Hepatic stellate cell (primary cell): ENCODE measurements at places on chromosomes 12 and 14.

- no peak for DNase-seq
Measured at GRCh38 chr14:93510056-93510455, 79.3 kb downstream of the UNC79 start.

- no peak for DNase-seq
Measured at GRCh38 chr12:6620137-6620884, 13.1 kb upstream of the CHD4 start.

- no peak for DNase-seq
Measured at GRCh38 chr12:27861428-27862167, 81.6 kb upstream of the MANSC4 start.

GRCh38 chr14:100275214-100275613 lies 31.0 kb downstream of the SLC25A29 start:
- no peak for DNase-seq

DNA sequence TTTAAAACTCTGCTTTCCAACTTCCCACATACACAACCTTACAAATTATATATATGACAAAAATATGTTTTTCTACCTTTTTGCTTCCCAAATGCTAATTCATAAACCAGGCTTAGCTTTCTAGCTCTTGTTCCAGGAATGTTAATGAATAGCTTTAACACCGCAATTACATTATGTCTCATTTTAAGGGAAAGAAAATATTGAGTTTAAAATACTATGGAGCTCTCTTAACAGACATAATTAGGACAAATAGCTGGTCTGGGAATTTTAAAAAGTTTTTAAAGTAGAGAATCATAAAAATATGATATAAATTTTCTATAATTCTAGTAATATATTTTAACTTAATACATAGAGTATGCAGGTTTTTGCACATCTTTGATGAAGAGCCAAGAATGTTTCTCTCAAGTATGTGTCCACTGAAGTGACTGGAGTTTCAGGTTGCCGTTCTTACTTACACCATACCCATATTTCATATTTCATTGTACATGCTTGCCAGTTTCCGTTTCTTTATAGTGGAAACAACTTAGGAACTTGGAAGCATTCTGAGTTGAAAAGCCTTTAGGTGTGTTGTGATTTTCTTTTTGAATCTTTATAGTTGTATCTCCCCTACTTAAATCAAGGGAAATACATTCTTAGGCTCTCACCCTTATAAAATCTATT lies 90.6 kb upstream of the SLCO1C1 start:
- DNase-seq, result no peak

- DNase-seq, result no peak
Measured at GRCh38 chr12:31560516-31560915, 30.4 kb downstream of the DENND5B start.

DNA sequence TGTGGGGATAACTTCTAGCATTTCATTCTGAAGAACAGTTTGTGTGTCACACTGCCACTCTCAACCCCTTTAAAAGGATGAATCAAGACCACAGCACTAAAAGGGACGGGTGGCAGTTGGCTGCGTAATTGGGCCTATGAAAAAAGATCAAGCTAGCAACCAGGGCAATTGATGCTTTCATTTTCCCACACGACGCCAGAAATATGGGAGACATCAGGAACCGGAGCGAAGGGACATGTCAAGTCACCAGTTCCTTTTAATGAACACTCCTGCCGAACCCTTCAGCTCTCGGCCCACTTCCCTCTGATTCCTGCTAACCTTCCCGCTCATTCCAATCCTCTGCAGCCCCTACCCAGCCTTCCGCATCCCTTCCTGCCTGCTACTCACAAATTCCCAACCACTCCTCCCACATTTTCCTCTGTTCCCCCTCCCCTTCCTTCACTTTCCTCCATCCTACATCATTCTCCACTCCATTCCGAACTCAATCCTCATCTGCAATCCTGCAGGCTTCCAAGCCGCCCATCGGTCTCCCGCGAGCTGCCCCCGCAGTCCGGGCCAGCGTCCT lies 753 bp downstream of the CSRNP2 start:
- peak; percentile 54 for DNase-seq

- DNase-seq, result no peak
Measured at GRCh38 chr14:81430235-81430634, 30.1 kb upstream of the STON2 start.

DNA sequence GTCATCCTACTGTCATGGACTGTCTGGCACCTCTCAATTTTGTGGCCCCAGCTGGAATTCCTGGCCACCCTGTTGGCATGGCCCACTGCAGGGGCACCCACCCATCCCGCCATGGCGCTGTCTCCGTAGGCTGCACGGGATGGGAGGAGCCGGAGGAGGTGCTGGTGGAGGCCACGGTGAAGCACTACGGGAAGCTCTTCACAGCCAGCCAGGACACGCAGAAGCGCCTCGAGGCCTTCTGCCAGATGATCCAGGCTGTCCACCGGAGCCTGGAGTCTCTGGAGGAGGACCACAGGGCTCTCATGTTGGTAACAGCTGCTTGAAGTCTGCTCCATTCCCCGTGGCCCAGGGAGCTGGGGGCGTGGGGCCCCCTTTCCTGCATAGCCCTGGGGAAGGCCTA lies 3.9 kb downstream of the CCDC197 start:
- DNase-seq, result no peak

- DNase-seq, result no peak
Measured at GRCh38 chr12:97609957-97610356, 147.4 kb downstream of the RMST start.

DNA sequence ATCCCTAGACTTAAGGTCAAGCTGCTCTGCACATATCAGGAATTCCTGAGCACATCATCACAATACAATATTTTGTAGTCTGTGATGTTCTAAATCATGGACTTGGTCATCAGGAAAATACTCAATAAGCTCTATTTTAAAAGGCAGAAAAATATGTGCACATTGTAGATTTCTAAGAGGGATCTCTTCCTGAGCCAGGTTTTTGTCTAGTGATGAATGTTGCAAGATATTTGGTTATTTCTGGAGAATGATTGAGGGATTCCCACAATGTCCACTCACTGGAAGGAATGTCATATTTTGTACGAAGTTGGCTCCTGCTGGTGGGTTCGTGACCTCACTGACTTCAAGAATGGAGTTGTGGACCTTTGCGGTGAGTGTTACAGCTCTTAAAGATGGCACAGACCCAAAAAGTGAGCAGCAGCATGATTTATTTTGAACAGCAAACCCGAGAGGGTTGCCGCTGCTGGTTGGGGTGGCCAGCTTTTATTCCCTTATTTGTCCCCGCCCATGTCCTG lies 300.9 kb upstream of the DCN start:
- DNase-seq, result no peak

GRCh38 chr14:24247422-24247821 lies 5.0 kb upstream of the TINF2 start:
- no peak for DNase-seq

DNA sequence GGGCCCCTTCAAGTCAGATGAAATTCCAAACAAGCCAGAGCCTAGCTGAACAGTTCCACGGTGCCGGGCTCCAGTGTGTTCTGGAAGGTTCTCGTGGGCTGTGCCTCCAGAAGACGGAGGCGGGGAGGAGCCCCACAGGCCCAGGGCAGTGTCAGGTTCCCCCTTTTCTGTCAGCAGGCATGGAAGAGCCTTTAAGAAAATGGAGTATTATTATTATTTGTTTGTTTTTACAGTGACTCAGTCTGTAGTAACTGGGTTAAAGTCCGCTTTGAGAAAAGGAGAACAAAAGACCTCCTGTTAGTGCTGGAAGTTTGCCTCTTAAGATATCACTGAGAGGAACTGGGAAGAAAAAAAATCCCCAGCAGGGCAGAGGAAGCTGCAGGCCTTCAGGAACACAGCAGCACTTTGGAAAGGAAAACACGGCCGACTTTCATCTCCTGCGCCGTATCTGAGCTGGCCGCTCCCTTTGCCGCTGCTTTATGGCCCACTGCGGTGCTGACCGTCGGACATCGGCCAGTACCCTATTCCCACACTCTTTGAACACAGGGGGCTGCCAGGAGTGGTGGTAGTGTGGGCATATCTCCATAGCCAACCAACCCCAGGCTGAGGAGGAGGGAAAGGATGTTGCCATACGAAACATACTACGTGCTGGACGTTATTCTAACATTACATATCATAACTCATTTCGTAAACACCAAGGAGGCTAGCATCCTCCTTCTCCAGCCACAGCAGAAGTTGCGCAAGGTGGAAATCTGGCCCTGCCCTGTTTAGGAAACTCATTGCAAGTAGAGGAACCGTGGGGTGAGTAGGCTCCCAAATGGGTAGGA lies 194.0 kb downstream of the ZFP36L1 start:
- DNase-seq, result peak; percentile 76

DNA sequence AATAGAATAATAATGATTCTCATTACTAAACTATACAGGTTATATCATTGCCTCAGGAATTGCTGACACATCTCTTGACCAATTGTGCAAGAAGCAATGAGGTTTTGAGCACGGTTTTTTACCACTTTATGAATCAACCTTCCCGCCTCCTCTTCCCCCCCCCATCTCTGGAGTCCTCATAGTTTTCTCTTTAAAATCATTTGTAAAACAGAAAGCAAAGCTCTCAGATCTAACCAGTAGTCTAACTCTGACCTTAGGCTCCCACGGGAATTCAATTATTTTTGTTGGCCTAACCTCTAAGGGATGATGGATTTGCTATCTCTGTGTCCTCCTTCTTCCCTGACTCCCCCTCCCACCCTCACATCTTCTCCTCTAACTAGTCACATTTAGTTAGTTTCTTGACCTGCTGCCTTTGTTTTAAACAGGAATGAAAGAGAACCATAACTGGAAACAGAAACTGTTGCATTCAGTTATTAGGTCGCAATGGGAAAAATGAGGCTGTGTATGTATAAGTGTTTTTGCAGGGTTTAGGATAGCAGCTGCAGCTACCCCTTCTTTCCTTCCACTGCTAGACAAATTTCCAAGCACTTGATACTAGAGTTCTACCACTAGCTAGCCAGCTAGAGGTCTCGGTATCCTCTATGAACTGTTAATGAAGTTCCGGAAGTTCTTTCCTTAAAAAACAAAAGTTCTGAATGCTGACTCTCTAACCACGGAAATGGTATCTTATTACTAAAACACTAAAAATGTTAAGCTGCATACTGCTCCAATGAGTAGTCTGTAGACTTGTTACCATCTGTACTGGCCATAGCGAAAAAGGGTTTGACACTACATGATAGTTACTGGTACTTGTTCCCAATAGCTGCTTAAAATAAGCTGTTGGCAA lies 65.4 kb downstream of the TAOK3 start:
- peak; percentile 50 for DNase-seq

DNA sequence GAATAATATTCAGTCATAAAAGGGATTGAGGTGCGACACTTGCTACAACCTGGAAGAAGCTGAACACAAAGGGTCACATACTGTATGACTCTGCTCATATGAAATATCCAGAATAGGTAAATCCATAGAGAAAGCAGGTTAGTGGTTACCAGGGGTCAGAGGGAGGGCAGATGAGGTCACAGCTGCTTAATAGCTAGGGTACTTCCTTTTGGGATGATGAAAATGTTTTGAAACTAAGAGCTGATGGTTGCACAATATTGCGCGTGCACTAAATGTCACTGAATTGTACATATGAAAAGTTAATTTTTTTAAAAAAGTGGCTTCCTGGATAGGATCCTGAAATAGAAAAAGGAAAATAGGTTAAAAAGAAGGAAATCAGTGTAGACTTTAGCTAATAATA lies 23.8 kb downstream of the NEUROD4 start:
- no peak for DNase-seq

DNA sequence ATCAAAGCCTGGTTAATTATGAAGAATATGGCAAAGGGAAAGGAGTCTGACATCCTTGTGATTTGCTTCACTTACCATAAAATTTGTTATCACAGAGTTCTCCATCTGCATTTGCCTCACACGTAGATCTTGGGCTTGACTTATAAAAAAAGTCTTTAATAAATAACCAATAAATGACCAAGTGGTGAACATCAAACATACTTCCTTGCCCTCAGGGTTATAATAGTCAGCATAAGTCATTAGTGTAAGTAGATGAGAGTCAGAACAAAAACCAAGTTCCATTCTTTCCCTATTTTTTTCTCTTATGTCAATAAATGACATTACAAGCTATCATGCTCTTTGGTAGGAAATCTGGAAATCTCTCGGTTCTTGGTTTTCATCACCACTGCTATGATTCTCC lies 635.4 kb upstream of the ATXN7L3B start:
- DNase-seq, result no peak

GRCh38 chr12:65761301-65761700 lies 63.0 kb upstream of the HMGA2 start:
- DNase-seq, result no peak

DNA sequence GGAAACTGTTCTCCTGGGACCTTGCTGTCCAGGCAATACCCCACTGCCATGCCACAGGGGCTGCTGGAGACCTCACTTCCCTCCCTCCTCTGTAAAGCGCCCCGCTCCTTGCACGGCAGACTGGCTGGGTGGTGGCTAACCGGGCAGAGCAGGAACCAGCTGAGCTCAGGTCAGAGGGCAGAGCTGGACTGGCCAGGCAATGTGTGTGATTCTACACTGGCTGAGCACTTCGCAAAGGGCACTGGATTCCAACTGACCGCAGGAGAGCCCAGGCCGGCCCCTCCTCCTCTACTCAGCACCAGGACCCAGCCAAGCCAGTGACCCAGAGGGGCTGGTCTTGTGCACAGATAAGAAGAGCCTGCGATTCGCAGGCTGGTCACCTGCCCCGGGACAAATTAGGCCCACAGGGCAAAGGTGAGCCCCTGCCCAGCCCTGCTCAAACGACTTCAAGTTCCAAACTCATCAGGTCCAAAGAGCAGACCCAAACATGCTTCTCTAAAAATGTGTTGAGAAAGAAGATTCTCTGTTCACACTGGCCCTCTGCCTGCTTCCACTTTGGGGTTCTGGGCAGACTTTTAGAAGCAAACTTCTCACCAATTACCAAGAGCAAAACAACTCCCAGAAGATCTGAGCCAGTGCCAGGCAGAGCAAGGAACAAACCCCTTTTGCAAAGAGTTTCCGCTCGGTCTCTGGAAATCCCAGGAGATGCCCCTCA lies 54.9 kb upstream of the DIO3 start:
- no peak for DNase-seq

DNA sequence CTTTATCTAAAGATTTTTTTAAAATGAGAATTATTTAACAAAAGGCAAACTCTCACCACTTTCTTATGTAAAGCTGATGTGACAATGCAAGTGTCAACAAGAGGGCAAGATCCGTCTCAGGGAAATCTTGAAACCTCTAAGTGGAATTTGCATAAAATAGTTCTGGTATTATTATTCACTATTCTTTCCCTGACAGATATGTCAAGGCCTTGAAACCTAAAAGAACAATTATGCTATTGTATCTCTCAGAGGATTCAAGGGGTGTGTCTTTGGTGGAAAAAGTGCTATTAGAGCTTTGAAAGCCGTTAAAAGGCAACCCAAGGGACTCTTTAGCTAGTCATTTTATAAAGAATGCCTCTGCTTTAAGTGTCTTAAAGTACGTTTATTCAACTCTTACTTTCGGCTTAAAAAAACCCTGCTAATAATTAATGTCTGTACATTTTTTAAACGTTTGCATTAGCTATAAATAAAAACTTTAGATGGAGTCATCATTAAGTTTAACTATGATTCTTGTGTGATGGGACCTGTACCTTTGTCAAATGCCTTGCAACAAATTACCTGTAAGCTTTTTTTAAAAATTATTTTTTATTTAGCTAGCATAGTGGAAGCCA lies 585.5 kb downstream of the VRK1 start:
- no peak for DNase-seq

GRCh38 chr14:72523424-72524294 lies 370.2 kb downstream of the DPF3 start:
- DNase-seq, result no peak
